ENCODE measurements at places on chromosomes 2 and 18.

DNA sequence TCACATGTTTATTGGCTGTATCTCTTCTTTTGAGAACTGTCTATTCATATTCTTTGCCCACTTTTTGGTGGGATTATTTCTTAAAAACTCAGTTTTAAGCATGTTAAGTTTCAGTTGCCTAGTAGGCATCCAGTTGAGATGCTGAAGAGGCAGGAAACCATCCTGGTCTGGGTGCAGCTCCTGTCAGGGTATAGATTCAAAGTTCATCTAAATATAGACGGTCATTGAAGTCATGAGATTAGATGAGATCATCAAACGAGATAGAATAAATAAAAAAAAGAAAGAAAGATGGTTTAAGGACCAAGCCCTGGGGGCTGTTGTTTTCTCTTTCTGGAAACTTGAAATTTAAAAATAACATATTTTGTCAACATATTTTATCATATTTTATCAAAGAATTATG is 9.2 kb upstream of the DNAH7 start:
- DNase-seq: no peak

GRCh38 chr2:191642541-191642940 is 35.4 kb upstream of the NABP1 start:
- DNase-seq: no peak

- no peak for DNase-seq
These were observed 405.4 kb downstream of the CDH2 start for GRCh38 chr18:27771571-27771970.

DNA sequence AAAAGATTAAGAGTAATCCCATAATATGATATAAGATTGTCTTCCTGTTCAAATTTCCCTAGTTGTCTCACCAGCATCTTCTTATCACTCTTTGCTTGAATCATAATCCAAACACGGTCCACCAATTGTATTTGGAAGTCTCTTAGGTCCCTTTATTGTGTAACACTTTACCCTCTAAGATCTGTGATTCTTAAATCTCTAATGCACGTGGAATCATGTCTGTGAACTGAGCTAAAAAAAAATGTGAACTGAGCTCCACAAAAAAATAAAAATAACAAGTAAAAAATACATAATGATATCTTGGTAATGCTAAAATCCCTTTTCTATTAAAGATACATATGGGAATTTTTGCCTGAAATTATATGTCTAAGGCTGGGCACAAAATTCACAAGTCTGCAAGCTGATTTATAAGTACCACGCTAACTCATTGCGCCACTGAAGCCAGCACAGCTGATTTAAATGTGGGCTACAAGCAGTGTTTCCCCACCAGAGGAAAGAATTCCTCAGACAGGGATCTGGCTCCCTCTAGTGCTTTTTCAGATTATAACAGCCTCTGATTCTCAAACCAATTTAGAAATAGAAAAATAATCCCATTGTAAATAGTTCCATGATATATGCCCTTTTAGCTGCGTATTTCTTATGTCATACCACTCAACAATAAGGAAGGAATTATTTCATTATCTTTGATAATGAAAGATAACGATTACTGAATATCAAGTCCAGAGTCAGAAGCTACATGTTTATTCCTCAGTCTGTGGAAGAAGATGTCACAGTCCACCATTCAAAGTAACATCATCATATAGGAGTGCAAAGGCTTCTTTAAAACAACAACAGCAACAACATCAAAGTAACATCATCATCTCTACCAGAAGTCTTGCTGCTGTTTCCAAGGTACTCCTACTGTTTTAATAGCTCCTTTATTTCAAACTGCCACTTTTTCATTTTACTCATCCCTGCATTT is 22.9 kb downstream of the RBM43 start:
- peak; percentile 22 for DNase-seq

- DNase-seq: no peak
These were observed 51.8 kb upstream of the CYRIA start for GRCh38 chr2:16717477-16717876.

- no peak for DNase-seq
These were observed 18.0 kb downstream of the CYP27A1 start for GRCh38 chr2:218799990-218800389.

DNA sequence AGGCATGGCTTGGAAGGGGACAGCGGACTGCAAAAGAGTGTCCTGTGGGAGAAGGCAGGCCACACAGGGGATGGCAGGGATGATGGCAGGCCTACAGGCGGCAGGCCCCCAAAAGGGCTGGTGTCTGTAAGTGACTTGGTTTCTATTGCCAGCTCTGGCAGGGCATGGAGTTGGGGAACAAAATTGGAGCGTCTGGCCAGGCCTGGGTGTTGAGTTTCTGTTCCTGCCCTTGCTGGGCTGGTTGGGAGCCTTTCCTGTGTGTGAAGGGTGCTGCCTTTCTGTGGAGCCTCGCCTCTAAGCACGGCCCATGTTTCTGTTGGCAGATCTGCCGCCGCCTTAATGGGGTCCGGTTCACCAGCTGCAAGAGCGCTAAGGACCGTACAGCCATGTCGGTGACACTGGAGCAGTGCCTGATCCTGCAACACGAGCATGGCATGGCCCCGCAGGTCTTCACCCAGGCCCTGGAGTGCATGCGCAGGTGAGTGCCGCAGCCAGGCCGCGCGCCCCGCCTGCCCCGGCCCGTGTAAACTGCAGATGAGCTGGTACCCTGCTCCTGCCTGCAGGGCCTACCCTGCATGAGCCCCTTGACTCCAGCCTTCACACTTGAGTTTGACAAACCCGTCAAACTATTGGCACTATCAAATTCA is 31.5 kb downstream of the COA5 start:
- DNase-seq: no peak

- DNase-seq: no peak
These were observed 89.6 kb upstream of the SETBP1 start for GRCh38 chr18:44590956-44591670.

- no peak for DNase-seq
These were observed 118.5 kb upstream of the HDAC4 start for GRCh38 chr2:239519089-239519920.

DNA sequence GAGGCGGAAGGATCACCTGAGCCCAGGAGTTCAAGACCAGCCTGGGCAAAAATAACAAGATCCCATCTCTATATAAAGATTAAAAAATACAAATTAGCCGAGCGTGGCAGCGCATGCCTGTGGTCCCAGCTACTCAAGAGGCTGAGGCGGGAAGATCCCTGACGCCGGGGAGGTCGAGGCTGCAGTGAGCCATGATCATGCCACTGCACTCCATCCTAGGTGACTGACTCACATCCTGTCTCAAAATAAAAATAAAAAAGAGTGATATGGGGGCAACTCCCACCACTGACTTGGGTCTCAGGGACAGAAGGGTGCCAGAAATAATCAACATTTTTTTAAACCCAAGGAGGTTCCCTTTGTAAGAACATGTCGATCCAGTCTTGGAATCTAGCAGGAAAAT is 37.6 kb downstream of the ZNF516 start:
- no peak for DNase-seq

DNA sequence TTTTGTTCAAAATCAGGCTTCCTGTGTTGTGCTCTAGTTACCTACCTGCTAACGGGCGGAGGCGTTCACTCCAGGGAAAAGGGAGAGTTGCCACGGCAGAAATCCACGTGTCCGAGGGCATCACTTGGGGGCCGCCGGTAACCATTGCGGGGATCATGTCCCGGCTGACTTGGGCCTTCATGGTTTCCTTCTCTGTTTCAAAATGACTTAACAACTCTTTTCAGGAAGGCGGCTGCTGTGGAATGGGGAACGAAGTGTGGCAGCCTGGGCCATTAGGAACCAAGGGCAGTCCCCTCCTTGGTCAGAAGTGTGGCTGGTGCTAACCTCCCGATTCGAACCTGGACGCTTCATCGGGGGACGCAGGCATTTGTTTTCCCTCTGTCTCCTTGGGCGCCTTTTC is 56.8 kb downstream of the INPP5D start:
- no peak for DNase-seq

- DNase-seq: no peak
These were observed 101.4 kb downstream of the RBMS1 start for GRCh38 chr2:160392201-160392600.

DNA sequence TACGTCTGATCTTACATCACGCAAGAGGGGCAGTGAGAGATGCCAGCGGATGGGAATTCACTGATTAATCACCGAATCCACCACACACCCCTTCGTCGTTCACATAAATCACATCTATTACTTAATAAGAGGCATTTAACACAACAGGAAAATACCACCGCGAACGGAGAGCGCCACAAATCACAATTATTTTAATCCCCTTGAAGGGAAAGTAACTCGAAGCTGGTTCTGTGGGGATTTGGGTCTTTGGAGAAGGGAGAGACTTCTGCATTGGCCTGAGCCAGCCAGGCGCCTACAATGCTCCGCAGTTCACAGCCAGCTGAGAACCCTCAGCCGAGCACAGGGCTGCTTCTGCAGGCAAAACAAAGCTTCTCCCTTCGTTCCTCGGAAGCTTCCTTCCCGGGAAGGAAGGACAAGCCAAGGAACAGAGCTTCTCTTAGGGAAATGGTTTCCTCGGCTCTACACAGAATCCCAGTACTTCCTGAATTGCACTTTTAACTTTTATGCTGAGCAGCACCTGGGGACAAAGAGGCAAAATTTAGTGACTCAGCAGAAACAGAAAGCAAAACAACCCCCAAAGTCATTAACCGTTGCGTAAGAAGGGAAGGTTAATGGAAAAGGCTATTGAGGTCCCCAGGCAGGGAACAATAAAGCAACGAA is at the start of gene LRP1B:
LRP1B (minus strand) TSS at position 7 of the 660 bp plus-strand sequence. CDS start 287 bp downstream, outside the sequence.
- DNase-seq: peak; percentile 2

GRCh38 chr2:36459725-36460137 is 104.2 kb downstream of the CRIM1 start:
- no peak for DNase-seq

DNA sequence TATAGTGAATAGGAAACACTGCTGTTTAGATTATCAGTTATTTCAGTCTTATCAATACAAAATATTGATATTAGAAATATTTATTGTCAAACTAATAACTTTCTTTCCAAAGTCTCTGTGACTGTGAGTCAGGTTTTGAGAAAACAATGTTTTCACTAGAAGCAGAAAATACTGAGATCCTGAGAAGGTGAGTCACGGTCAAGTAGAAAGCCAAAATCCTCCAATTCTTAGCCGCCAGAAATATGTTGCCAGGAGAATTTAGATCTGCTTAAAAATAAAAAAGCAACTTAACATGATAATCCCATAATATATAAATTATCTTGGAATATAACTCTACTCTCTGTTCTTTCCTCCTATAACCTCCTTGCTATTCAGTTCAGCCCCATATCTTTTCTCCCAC is 181.9 kb upstream of the NRXN1 start:
- DNase-seq: no peak

DNA sequence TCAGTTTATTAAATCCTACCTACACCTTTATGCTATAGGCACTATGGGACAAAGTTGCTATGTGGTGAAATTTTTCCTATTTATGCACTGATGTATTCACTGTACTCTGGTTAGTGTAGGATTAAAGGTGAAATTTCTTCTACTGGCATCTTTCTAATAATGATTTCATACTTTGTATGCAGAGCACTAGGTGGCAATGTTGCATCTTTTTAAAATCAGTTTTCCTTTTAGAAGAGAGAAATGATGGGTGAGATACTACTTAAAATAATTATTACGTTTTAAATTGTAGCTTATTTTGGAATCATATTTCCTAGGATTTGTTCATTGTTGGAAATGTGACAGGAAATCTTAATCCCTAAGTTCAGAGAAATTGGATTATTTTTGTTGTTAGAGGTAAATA is 150.9 kb downstream of the CD8B2 start:
- DNase-seq: no peak

DNA sequence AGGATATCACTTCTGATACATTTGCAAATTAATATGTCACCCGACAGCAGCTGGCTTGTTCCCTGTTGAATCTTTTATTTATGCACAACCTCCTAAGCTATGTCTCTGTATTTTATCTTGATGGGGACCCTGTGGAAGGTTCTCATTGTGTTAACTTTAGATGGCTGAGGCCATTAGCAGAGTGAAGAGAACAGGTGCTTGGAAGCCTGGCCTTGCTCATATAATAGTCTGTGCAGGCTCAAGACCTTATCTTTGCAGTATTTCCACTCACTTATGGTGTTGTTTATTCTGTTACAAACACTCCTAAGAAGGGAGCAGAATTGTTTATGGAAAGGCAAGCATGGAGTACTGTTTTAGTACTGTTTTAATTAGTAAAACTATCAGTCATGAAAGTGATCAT is 107.6 kb downstream of the SETBP1 start:
- no peak for DNase-seq

- no peak for DNase-seq
These were observed 48.6 kb downstream of the TMEM18 start for GRCh38 chr2:628651-629050.

- DNase-seq: no peak
These were observed 2.9 kb upstream of the SFXN5 start for GRCh38 chr2:73074110-73075069.

DNA sequence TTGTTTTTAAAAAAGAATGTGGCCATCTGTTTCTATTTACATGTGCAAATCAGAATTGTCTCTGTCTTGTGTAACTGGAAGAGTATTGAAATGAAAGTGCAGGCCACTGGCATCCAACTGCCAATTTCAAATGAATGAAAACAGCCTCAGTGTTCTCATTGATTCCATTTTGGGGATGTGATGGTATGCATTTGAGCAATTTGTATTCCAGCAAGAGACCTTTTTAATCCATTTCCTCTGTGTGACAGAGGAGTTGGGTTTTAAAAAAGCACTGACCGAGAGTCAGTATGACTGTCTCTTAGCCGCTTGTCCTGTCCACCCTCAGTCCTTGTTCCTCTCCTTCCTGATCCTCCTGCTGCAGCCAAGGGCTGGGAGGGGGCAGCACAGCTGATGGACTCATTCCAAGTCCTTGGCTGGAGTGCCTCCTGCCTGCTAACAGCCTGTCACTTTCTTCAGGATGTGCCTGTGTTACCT is 50.0 kb downstream of the ASAP2 start:
- DNase-seq: no peak

- peak; percentile 67 for DNase-seq
These were observed 157.8 kb upstream of the SLC1A4 start for GRCh38 chr2:64831134-64831976.

DNA sequence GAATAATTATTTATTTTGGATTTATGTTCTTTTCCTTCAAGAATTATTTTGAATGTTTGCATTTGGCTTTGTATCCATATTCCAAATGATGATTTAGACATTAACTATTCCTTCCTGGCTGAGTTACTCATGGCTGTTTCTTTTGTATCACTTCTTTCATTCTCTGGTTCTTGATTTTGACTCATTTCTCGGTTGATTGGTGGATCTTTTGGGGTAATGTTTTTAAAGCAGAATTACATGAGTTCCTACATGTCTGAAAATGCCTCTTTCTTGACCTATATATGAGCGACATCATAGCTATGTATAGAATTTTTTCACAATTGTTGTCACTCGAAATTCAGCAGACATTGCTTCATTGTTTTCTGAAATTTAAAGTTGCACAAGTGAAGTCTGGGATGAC is 39.5 kb downstream of the CYP26B1 start:
- no peak for DNase-seq
